Naive thymus-derived CD4-positive, alpha-beta T cell (primary cell): ENCODE measurements at places on chromosomes 3 and 15. TPM values are rescaled to one million over a fixed set of nuclear protein-coding genes. Genes with fewer than 3 reads are reported as not detected.

SLCO3A1 gene
- 18.1 TPM for total RNA-seq

DNA sequence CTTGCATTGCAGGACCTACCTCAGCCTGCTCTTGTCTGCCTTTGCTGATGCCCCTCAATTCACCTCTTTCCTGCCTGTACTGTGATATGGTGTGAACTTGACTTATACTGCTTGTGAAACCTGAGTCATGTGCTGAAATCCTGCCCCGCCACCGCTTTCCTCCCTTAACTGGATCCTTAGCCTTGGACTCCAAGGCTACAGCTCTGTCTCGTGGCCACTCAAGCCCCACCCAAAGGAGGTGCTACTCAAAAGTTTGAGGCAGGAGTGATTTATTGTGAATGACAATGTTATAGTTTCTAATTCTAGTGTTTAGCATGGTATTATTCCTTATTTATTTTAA, 56.1 kb downstream of the MYZAP start:
- H3K4me1 ChIP-seq, result no peaks in the 10 kb centered on the region
- no peaks in the 10 kb centered on the region for H3K27me3 ChIP-seq
- no peak overlapping the region for H3K27ac ChIP-seq
- DNase-seq, result no peak
- H3K36me3 ChIP-seq, result no peaks in the 10 kb centered on the region

- no peaks in the 10 kb centered on the region for H3K36me3 ChIP-seq
- no peaks in the 10 kb centered on the region for H3K4me1 ChIP-seq
- no peak overlapping the region for H3K4me3 ChIP-seq
- no peak overlapping the region for H3K27ac ChIP-seq
- no peak for DNase-seq
- no peaks in the 10 kb centered on the region for H3K27me3 ChIP-seq
These were observed 48.3 kb upstream of the CTDSPL start for GRCh38 chr3:37813403-37813802.

CYP8B1 gene
- total RNA-seq, result not detected

- no peak overlapping the region for H3K4me3 ChIP-seq
- no peak overlapping the region for H3K27ac ChIP-seq
- H3K4me1 ChIP-seq, result no peaks in the 10 kb centered on the region
- no peak for DNase-seq
These were observed 114.1 kb downstream of the DCLK3 start for GRCh38 chr3:36650271-36650671.

DNA sequence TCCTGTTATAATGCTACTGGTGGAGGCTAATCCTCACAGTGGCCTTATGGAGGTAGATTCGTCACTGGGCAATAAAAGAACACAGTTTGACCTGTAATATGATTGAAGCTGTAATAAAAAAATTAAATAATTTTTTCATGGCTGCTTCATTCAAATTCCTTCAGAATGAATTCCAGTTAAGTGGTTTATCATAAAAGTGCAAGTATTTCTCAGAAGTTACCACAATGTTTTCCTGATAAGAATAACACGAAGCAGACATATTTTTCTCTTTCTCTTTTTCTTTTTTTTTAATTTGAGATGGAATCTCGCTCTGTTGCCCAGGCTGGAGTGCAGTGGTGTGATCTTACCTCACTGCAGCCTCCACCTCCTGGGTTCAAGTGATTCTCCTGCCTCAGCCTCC, 15.6 kb downstream of the B4GALT4 start:
- peaks cover 31% of the 10 kb centered on the region for H3K4me1 ChIP-seq
- no peak overlapping the region for H3K27ac ChIP-seq
- H3K27me3 ChIP-seq, result no peaks in the 10 kb centered on the region
- H3K4me3 ChIP-seq, result no peak overlapping the region
- no peak for DNase-seq
- peaks cover 76% of the 10 kb centered on the region for H3K36me3 ChIP-seq
